ENCODE measurements at places on chromosomes 3 and 15.
A peak's percentile ranks its signal among the peaks of the same experiment; 100 is the strongest.

DNA sequence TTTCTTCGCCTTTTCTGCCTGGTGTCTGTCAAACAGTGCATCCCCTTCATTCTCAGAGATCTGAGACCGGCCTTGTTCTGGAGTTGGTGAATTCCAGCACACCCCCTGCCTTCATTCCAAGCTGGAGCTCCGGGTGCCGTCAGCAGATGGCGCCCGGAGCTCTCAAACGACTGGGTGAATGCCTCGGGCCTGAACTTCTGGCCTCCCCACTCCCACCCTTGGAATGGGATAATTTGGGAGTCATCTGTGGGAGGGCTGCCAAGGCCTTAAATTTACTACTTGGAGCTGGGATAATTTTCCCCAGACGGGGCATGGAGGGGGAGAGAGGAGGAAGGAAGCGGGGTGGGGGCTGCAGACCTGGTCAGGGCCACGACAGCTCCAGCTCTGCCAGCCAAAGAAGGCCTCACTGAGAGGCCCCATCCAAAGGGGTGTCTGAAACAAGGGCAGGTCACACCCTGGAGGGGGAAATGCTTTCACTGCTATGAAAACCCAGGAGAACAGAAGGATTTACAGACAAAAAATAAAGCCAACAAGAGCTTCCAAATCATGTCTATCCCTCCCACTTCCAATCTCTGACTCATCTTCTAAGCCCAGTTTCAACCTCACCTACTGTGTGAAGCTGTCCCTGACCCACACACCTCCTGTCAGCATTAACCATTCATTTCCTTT is 187.9 kb downstream of the OPA1 start:
- DNase-seq: peak; percentile 74

- no peak for DNase-seq
Measured at GRCh38 chr3:42856544-42856943, 19.1 kb downstream of the CYP8B1 start.

- no peak for DNase-seq
Measured at GRCh38 chr3:165748094-165748493, 89.1 kb downstream of the BCHE start.

- DNase-seq: no peak
Measured at GRCh38 chr3:146414010-146414409, 55.4 kb downstream of the PLSCR2 start.

DNA sequence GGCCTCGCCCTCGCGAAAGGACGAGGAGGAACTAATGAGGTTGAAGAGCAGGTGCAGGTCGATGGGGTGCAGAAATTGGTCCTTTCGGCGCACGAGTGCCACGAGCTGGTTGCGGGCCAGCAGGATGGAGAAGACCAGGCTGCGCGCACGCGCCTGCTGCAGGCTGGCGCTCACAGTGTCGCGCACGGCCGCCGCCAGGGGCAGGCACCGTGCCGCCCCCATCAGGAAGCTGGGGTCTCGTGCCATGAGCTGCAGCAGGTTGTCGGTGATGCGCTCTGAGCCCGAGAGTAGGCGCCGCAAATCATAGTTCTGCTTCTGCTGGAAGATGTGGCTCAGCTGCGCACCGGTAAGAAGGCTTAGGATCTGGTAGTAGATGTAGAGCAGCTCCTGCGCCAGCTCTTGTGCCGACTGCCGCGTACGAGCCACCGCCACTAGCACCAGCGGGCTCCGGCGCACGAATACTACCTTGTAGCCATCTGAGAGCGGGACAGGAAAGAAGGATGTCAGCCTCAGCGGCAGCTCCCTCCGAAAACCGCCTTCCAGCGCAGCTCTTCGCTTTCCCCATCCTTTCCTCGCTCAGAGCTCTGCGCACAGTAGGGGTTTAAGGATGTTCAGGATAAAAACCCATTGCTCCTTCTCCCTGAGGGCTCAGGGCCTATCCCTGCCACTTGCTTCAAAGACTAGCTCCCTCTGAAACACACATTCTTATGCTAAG is 6.9 kb upstream of the MST1R start:
- DNase-seq: no peak

- no peak for DNase-seq
Measured at GRCh38 chr3:6018456-6018855, 830.9 kb downstream of the EDEM1 start.

- DNase-seq: no peak
Measured at GRCh38 chr3:171095063-171095462, 68.5 kb upstream of the SLC2A2 start.

- no peak for DNase-seq
Measured at GRCh38 chr15:57751177-57751800, 44.8 kb downstream of the POLR2M start.

DNA sequence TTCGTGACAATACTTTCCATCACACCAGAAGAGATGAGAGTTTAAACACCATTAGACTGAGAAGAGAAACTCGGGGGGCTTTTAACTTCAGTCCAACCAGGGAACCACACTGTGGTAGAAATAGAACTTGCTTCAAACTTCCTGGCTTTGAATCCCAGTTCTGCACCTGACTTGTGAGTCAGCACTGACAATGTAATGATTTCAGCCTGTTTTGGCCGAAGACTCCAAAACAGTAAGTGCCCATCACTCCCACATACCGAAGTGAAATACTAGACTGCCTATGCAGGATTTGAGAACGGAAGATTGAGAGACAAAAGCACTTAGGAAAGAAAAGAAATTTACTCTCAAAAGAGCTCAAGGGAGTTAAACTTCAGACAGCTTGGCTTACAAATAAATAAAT is 27.0 kb downstream of the C2CD4B start:
- DNase-seq: no peak

DNA sequence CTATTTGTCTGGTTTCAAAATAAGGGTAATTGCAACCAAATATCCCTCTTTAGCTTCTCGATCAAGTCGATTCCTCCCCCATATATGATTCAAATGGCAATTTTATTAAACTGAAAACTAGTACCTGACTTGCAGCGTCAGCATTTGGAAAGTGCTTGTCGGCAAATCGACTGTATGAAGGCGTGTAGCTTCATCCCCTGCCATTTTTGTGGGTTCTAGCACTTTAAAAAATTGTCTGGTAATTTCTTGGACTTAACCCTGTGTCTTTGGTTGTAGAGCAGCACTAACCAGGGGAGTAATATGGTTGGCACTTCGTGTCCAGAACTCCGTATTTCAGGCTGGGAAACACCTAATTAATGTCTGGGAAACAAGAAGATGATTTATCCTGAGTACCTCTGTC is 573 bp downstream of the MME start:
- no peak for DNase-seq

DNA sequence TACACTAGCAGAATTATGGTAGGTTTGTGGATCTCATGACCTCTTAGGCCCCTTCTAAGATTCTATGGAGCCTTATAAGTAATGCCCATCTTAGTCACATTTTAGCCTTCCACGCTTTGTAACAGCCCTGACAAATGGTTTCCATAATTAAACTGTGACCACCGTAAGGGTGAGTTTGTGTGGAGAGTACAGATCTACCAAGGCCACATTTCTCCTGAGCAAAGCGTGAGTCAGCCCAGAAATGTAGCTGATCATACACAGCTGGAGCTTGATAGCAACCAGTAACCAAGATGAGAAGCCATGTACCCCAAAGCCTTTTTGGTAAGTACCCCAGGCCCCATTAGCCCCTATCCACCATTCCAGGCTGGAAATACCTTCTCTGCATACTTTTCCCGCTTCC is 31.7 kb downstream of the CHAC1 start:
- DNase-seq: no peak

DNA sequence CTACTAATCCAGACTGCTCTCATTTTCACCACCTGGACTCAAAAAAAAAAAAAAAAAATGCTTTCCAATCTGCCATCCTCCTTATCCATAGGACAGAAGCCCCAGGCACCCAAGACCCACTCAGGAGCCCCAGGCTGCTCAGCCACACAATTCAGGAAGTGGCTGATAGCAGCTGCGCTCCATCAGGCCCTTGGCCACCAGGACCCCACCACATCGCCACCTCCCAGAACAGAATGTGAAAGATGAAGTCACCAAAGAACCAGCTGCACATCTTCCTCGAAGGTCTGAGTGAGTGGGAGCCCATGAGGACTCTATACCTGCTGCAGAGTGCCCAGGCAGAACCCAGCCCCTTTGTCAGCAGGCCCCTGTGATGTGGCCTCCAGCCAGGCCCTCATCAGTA is 19.5 kb downstream of the POC1A start:
- DNase-seq: no peak

DNA sequence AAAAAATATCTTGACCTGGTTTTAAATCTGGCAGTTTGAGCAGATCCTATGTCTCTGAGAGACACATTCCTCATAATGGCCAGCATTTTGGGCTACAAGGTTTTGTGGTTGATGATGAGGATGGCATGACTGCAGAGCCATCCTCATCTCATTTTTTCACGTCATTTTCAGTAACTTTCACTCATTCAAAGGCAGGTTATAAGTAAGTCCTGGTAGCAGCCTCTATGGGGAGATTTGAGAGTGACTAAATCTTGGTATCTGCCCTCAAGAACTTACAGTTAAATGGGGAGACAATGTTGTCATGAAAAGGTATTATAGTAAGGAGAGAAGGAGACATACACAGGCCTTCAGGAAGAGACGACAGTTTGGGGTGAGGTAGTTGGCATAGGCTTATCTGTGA is 14.5 kb downstream of the TIGIT start:
- DNase-seq: no peak

DNA sequence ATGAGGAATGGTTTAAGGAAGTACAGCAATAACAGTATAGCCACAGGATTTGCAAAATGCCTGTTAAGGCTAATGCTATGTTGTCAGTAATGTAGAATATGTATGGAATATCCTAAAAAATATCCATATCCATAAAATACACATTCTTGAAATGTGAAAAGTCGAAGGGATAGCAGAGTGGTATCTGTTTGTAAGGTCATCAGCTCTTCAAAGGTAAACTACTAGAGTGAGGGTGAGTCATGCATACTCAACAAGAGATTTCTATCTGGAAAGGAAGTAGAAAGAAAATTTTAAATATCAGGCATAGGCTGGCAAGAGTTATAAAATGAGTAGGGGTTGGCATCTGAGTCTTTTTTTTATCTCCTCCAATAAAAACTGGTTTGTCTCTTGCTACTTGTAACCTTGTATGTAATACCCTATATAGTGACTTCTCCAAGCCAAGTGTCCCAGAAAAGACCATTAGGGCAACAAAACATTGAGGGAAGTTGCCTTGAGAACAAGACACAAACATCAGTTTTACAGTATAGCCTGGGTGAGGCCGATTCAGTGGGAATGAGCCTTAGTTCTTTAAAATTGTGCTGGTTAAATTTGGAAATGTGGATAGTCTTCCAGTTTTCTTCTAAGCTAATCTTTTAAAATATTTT is 103.1 kb downstream of the SPATA16 start:
- DNase-seq: no peak

- DNase-seq: no peak
Measured at GRCh38 chr15:68360721-68361120, 71.2 kb downstream of the ITGA11 start.

Measured in erythroblast (primary cell).